ENCODE measurements at places on chromosomes 13 and 19. TPM values are rescaled to one million over a fixed set of nuclear protein-coding genes. Genes with fewer than 3 reads are reported as not detected.

GGN gene
- total RNA-seq = 0.40 TPM

CRLF1 gene
- 6.0 TPM for total RNA-seq

C19orf85 gene
- total RNA-seq = not detected

GADD45B gene
- total RNA-seq = 27.3 TPM

DNA sequence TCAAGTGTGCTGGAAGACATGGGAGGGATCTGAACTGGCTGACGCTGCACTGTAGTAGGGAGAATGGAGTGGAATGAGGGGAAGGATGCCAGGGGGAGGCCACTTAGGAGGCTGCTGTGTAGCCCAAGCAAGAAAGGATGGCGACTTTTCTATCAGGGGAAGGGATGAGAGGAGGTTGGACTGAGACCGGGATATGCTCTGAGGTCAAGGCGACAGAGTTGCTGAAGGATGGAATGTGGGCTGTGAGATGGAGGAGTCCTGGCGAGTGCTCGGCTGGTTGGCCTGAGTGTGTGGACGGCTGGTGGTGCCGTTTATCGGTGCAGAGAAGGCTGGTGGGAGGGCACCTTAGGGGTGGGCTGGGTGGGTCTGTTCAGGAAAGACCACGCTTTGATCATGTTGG lies 45.7 kb downstream of the IRS2 start:
- DNase-seq = no peak

- DNase-seq = no peak
Observed at GRCh38 chr19:17423429-17424208, 3.8 kb downstream of the MVB12A start.

DNA sequence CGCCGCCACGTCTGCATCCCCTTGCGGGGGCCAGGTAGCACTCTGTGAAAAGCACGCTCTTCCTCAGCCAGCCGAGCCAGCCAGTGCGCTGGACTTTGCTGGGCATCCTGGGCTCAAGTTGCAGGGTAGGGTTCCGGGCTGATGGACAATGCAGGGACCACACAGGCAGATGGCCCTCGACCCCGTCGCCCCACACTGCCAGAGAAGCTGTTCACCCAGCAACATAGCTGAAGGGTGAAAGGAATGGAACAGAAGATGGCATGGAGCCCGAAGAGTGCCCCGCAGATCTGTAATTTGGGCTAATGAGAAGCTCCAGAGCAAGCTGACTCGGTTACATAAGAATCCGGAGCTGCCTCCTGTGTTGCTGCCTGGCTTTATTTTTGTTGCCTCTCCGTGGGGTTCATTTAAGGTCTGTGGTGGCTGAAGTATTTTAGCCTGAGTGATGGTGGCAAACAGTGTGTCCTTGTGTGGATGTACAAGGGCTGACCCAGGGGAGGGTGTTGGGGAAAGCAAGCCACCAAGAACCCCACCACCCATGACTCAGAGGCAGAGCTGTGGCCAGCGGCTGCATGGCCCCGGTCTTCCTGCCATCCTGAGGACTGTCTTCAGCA lies 105.8 kb downstream of the SOX1 start:
- no peak for DNase-seq

GRCh38 chr13:98428256-98428966 lies 148.5 kb downstream of the STK24 start:
- no peak for DNase-seq

DNA sequence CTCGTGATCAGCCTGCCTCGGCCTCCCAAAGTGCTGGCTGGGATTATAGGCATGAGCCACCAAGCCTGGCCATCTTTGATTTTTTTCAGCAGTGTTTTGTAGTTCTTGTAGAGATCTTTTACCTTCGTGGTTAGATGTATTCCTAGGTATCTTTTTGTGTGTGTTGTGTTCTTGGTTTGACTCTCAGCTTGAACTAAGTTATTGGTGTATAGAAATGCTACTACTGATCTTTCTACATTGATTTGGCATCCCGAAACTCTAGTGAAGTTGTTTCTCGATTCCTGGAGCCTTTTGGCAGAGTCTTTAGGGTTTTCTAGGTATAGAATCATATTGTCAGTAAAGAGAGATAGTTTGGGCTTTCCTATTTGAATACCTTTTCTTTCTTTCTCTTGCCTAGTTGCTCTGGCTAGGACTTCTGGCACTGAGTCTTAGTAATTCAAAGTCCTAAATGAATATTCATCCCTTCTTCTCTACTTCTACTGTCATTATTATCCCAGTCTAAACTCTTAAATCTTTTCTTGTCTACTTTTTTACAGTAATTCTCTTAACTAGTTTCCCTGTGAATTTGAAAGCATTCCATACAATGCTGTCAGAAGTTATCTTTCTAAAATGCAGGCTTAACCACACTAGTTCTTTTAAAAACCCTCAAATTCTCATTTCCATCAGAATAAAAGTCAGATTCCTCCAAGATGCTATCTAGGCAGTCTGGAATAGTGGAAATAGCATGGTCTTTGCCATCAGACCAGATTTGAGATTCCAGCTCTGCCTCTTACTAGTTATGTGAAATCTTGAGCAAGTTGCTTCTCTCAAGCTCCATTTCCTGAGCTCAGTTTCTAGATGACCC lies 7.0 kb downstream of the GPR18 start:
- no peak for DNase-seq

DNA sequence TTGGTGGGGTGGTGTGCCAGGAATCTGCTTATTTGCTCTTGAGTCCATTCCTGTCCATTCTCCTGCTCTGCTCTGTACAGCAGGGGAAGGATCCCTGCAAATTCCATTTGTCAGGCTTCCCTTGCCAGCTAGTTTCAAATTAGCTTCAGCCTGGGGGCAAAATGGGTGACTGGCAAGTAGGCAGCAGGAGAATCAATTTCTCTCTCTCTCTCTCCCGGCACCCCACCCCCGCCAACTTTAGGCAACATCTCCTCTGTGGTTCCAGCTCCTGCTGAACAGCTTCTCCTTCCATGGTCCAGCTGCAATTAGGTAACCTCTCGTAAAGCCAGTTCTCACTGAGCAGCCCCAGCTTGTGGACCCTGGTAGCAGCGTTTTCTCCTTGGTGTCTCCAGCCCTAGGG lies 6.7 kb upstream of the MYCBP2 start:
- DNase-seq = no peak

- DNase-seq = no peak
Observed at GRCh38 chr13:51827254-51827653, 17.7 kb downstream of the TMEM272 start.

- DNase-seq = no peak
Observed at GRCh38 chr13:51828730-51829567, 16.0 kb downstream of the TMEM272 start.

- DNase-seq = no peak
Observed at GRCh38 chr13:19264711-19265110, 83.1 kb upstream of the TUBA3C start.

GRCh38 chr13:58994077-58994476 lies 1169.7 kb downstream of the DIAPH3 start:
- DNase-seq = no peak

DNA sequence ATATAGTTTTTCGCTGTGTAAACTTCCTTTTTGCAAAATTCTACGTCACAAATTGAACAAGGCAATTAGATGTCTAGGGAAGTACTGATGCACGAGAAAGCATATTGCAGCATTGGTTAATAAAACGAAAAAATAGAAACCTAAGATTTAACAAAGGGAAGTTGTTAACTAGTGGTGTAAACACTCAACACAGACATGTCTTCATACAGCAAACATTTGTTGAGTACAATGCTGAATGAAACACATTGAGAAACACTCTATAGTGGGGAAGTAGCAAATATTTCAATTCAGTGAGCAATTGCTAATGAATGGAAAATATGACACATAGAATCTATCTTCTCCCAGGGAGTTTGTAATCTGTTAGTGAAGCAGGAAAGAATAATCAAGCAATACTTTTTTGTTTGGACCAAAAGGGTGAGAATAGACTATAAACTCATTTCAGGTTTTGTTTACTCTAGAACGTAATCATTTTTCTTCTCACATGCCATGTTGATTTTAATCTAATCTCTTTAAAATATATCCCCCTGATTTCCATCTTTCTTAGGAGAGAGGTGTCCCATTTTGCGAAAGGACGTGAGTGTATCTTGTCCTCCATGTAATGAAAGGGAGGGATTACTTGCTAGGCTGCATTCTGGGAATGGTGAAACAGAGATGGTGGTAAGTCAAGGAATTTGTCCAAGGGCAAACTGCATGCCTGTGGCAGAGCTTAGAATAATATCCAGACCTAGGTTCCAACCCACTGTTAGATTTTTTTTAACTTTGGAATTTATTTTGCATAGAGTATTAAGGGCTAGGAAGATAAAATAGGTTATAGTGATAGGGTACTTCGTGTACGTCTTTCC lies 1.7 kb upstream of the ANKRD10 start:
- DNase-seq = no peak

DNA sequence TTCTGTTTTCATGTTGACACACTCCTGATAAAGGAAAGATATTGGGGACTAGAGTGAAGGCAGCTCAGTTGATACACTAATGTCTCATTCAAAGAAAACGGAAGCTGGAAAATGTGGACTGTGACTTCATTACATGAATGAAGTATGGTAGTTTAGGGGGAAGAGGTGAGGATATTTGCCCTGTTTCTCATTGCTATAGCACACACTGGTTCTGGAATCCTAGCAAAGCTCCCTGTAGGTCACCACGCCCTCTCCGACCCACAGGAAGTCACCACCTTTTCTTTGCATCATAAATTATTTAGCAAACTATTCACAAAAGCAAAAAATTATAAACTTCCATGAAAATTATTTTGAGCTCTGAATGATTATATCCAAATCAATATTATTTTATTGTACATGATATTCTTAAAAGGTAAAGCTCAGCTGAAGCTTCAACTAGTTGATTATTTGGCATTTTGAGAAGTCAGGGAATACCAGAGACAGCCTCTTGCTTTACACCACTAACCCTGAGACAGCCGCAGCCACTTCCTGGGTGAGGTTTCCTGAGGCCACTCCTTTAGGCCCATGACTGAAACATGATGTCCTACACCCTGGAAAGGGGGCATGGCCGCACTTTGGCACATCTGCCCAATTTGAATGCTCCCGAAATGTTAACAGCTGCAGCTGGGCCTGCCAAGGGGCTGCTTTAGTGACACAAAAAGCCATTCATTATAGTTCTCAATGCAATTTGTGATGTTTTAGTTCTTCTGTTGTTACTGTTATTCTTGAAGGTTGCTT lies 50.0 kb upstream of the WDFY2 start:
- peak; percentile 15 for DNase-seq

GRCh38 chr19:41206926-41207750 lies 11.9 kb upstream of the AXL start:
- DNase-seq = peak; percentile 84

DNA sequence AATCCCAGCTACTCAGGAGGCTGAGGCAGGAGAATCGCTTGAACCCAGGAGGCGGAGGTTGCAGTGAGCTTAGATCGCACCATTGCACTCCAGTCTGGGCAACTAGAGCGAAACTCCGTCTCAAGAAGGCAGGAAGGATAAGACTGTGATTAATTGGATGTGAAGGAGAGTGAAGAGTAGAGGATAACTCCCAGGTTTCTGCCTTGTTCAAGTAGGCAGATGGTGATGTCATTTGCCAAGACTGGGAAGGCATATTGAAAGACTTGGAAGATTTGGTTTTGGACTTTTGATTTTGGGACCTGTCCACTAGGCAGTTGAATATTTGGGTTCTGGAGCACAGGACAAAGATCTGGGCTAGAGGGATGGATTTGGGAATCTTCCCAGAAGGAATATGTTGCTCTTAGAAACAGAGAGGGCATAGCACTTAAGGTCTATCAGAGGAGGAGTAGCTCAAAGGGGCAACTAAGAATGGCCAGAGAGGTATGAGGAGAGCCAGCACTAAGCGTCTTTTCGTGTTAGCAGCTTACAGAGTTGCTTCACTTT lies 20.0 kb downstream of the GARRE1 start:
- no peak for DNase-seq

GRCh38 chr13:50810998-50811397 lies 32.5 kb downstream of the DLEU7 start:
- DNase-seq = no peak

- no peak for DNase-seq
Observed at GRCh38 chr19:32350471-32350865, 5.1 kb downstream of the ZNF507 start.

All from heart right ventricle (tissue), 16 donors.